ENCODE measurements at places on chromosomes 7 and 10.

DNA sequence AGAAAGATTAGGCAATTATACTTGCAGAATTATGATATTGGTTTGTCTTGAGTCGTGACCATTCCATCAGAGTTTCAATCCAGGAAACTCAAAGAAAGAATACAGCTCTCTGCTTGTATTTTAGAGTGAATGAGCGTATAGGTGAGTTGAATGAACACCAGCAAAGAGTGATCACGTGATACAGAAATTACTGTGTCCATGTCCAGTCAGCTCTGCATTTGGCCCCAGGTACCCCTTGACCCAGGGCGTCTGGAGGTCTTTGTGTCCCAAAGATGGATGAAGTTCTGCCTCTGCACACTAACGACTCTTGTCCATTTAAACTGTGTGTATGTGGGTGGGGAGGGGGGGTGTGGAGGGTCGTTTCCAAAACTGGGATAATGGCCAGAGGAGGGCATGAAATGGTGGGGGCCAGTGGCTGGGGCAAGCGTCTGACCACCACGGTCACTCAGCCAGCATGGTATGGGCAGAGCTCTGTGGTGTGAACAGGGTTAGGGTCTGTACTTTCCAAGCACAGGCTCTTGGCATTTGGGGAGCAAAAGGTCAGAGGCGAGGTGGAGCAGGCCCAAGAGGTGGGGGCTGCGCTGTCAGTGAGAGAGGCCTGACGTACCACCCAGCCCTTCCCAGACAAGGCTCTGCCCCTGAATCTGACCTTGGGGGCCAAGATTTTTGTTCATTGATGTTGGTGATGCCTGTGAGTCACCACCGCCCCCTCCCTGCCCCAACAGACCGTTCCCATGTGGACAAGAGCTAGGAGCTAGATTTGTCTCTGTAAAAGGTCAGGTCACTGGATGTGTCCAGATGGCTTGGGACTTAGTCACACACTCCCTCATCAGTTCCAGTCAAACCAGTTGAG lies 1.4 kb downstream of the PTPRE start:
- DNase-seq = no peak

GRCh38 chr10:74163319-74164068 lies 12.5 kb downstream of the ADK start:
- DNase-seq = no peak

DNA sequence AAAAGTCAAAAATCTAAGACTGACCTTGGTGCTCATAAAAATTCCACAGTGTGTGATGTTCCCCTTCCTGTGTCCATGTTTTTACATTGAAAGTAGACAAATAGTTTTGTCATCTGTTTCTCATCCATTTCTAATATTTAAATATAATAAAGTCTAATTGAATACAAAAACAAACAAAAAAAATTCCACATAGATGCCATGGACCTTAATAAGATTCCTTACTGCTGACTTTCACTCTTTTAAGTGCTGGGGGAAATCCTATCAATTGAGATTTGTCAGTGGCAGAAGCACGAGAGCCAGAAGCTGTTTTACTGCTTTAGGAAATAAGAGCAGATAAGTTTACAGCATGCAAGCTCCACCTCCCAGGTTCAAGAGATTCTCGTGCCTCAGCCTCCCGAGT lies 310.0 kb downstream of the ABCA13 start:
- DNase-seq = no peak

DNA sequence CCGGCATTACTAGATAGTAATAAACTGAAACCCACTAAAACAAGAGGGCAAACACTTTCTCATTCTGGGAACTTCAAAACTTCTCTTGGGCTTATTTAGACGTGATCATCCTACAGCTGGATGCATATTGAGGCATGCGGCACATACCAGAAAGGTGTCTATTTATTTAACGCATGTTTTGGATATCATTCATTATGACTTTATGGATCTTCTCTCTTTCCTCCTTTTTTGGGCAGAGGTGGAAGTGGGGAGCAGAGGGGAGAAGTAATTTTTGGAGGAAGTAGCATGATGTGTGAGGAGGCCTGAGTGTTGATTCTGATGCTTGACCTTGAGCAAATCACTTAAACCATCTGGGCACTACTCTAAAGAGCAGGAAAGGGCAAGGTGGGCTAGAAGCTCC lies 270.6 kb downstream of the TRIL start:
- DNase-seq = no peak

- DNase-seq = no peak
Measured at GRCh38 chr7:149455175-149455950, 5.5 kb downstream of the ZNF777 start.

DNA sequence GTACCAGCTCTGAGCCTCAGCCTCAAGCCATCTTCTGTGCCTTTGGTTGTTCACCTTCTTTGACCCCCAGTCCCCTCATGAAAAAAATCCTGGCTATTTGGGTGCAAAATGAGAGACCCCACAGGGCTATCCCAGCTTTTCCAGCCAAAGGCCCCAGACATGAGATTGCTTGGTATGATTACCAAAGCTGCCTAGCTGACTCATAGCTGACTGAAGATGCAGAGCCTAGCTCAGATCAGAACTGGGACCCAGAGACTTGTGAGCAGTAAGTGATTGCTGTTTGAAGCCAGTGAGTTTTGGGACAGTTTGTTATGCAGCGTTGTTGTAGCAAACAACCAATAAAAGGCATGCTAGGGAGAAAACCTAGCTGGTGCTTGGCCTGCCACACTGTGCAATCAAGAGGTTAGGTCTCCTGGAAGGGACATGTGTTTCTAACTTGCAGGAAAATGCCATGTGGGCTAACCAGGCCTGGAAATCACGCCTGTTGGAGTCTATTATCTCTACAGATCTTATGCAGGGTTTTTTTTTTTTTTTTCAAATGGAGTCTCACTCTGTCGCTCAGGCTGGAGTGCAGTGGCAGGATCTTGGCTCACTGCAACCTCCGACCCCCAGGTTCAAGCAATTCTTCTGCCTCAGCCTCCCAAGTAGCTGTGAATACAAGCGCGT lies 48.0 kb upstream of the DAGLB start:
- no peak for DNase-seq

DNA sequence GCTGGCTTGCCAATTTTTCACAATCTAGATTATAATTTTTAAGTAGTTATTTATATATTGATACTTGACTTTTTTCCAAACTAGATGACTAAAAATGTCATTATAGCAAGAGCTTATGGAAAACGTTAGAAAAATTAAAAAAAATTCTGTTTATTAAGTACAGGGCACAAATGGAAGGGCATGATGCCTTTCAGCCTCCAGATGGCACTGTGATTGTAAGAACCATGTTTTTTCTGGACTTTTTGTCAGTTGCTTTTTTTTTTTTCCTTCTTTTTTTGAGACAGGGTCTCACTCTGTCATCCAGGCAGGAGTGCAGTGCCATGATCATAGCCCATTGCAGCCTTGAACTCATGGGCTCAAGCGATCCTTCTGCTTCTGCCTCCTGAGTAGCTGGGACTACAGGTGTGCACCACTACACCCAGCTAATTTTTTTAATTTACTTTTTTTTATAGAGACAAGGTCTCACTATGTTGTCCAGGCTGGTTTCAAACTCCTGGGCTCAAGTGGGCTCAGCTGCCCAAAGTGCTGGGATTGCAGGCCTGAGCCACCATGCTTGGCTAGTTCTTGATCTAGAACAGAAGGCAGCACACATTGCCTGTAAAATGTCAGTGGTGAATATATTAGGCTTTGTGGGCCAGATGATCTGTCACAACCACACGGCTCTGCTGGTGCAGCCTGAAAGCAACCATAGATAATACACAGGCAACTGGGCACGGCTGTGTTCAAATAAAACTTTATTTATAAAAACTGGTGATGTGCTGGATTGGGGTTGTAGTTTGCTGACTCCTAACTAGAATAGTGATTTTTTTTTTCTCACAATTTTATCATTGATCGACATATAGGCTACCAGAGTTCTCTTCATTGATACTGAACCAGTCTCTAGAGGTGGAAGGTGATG lies 27.4 kb downstream of the UCMA start:
- DNase-seq = no peak

DNA sequence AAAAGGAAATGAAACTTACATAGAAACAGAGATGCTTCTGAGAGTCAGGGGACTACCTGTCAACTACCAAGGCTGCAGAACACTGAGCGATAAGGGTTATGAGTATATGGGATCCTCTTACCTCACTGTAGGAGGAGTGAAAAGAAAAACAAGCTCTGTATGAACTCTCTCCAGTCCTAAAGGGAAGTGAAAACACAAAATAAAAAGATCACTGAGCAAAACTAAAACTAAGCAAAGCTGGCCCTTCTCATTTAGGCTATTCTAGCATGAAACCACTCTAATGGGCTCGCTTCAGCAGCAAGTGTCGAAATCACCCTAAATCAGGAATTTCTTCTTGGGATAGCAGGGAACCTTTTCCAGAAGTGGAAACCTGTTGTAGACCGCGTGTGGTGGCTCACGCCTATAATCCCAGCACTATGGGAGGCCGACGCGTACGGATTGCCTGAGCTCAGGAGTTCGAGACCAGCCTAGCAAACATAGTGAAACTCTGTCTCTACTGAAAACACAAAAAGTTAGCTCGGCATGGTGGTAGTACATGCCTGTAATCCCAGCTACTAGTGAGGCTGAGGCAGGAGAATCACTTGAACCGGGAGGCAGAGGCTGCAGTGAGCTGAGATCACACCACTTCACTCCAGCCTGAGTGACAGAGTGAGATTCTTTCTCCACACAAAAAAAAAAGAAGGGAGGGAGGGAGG lies 27.0 kb downstream of the DCLRE1C start:
- no peak for DNase-seq

DNA sequence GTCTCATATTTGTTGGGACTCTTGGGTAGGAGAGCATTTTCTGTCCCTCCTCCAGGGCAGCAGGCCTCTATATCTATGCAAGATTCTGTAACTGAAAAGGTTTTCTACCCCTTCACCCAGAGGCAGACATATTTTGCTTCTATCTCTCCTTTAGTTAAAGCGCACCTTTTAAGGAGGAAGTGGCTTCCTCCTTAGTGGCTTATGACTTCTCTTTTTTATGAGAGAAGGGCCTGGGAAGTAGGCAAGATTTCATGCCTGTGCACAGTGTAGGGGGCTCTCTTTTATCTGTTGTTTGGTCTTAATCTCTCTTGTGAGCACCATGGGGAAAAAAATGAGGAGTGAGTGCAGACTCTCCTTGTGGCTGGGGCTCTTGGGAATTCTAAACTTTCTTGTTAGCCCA lies 122.1 kb downstream of the LRMDA start:
- no peak for DNase-seq

DNA sequence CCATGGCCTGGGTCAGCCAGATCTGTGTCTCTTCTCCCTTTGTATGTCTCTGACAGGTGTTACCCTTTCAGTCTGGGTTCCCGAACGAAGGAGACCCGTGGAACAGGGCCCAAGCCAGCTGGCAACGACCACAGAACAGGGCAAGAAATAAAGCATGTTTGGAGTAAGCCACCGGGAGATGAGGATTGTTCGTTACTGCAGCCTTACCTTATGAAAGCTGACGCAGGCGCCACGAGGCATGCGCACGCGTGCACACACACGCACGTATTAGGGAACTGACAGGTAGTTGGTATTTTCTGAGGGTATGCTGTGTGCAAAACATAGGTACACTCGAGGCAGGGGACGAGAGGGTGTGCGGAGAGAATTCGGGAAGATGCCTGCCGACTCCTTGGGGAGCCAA lies 46.4 kb upstream of the ENO4 start:
- DNase-seq = no peak

- no peak for DNase-seq
Measured at GRCh38 chr7:73345951-73346350, 18.0 kb downstream of the FKBP6 start.

GRCh38 chr10:43861966-43862751 lies 213.5 kb upstream of the ZNF32 start:
- DNase-seq = no peak

DNA sequence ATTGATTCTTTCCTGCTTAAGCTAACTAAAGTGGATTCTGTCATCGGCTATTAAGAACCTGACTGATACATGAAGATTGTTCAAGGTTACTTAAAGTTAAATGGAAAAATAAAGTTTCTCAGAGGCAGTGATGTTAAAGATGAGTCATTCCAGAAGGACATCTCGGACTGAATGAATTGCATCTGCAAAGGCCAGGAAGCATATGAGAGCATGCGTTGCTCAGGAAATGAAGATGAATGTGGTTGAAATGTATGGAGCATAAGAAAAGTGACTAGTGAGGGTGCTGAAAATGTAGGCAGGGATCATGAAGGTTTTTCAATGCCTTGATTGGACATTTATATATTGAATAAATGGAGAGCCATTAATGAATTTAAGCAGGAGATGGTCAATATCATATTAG lies 133.9 kb upstream of the GHITM start:
- no peak for DNase-seq

DNA sequence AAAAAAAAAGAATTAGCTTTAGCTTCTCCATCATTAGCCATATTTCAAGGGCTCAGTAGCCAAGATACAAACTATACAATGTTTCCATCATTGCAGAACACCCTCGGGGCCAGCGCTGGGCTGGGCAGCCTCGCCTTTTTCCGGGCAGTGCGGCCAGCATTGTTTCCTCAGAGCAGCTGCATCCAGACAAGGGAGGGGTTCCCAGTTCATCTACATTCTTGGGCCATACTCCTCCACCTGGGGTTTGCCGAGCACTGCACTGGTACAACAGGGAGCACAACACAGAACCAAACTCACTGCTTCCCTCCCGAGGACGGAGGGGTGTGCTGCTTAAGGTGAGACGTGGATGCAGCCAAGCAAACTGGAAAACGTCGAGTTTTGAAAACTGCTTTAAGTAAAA lies 2.4 kb upstream of the PKD1L1 start:
- no peak for DNase-seq

DNA sequence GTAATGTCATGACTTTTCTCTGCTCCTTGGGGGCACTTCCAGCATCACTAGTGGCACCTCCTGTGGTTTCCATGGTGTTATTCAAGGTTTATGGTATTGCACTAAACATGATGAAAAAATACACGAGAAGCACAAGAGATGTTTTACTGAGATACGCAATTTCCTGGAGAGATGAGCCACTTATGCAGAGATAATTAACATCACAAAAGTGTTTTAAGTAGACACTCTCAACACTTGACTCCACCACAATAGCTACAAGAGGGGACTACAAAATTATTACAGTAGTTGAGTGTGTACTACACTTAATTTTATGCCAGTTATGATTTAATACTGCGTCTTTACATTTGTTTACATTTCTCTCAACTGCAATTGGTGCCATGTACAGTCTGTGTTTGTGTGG lies 906.7 kb downstream of the DNAJB9 start:
- no peak for DNase-seq

- no peak for DNase-seq
Measured at GRCh38 chr7:73721377-73721817, 1.9 kb upstream of the STX1A start.

GRCh38 chr10:128896116-128896795 lies 570.8 kb upstream of the MGMT start:
- DNase-seq = no peak

- DNase-seq = no peak
Measured at GRCh38 chr10:117134056-117134305, 4.1 kb downstream of the VAX1 start.

GRCh38 chr7:71996141-71996540 lies 416.0 kb downstream of the CALN1 start:
- DNase-seq = no peak

DNA sequence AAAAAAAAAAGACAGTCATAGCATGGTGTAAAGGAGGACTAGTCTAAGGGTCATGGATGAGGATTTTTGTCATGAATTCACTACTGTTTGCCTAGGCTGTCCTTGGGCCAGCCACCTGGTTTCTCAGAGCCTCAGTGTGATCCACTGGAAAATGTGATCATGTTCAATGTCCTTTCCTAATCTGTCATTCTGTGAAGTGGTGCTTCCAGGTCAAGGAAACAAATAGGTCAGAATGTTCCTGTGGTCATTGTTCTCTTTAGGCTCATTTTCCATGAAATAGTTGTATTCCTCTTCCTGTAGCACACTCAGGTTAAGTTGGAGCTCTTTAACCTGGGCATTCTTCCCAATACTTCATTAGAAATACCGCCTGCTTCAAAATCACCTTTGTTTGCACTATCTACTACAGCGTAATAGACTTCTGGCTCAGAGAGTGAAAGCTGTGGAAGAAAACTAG lies 16.5 kb downstream of the CD36 start:
- no peak for DNase-seq
